ENCODE measurements at places on chromosomes 2 and 18.

DNA sequence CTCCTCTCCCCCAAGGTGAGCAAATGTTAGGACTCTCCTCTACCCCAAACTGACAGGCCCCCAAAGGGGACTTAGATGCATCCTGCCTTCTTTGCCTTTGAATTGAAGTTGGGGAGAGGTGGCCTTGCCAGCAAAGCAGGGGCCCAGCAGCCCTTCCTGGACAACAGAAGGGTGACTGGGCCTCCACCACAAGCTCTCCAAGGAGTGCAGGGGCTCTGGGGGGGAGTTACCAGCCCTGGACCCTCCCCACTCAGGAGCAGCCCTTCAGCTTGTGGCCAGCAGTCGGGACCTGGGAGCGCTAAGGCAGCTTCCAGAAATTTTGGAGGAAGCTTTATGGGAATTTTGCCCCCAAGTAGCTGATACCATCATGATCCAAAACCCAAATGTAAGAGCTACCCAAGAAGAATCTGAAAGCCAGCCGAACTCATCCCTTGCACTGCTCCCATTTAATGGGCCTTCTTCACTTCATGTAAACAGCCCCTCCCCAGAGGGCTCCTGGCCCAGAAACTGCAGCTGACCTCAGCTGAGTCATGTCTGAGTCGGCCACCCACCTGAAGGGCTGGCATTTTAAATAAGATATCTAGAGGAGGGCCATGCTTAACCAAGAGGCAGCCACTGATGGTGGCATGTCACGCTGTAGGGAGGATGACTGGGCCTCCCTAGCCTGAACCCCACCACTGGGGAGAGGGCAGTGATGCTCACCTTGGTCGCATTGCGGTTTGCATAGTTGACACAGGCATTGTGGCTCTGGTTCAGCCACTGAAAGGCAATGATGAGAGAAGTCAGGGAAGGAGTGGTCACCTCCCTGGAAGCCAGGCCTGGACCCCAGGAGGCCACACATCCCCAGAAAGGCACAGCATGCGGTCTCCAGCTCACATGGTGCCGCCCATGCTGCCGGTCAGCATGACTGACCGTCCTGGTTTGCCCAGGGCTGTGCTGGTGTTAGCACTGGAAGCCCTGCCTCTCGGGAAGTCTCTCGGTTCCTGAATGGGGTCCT, 71.5 kb downstream of the SFXN5 start:
- DNase-seq: peak; percentile 26

- DNase-seq: no peak
Measured at GRCh38 chr2:9779596-9780264, 63.5 kb upstream of the TAF1B start.

GRCh38 chr2:136305517-136306192, 187.7 kb upstream of the CXCR4 start:
- no peak for DNase-seq

DNA sequence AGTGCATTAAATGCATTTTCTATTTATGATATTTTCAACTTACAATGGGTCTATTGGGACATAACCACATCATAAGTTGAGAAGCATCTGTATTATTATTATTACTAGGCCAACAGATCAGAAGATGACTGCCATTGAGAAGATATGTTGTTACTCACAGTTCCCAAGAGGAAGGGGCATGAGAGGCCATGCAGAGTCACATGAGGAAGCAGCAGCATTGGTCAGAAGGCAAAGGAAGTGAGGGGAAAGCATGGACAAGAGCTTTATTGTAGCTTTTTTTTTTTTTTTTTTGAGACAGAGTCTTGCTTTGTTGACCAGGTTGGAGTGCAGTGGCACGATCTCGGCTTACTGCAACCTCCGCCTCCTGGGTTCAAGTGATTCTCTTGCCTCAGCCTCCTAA, 66.2 kb upstream of the LCLAT1 start:
- DNase-seq: no peak
